ENCODE measurements at places on chromosomes 2 and 18. TPM values are rescaled to one million over a fixed set of nuclear protein-coding genes. Genes with fewer than 3 reads are reported as not detected.
A peak's percentile ranks its signal among the peaks of the same experiment; 100 is the strongest.

DNA sequence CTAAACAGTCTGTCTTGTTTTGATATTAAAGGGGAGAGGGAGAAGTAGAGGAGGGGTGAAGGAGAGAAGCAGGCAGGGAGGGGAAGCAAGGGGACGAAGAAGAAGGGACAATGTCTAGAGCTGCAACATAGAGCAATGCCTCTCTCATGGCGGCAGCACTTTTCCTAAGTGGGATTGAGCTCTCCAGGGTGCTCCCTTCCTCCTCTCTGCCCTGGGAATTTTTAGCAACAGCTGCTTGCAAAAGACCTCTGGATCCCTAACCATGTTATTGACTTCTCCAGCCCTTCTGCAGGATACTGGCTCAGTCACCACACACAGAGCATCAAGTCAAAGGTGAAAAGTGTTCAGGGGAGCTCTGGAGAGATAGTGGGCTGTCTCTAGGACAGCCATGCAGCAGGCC, 734.9 kb downstream of the EPHA4 start:
- no peak overlapping the region for H3K4me3 ChIP-seq
- H3K27ac ChIP-seq = no peak overlapping the region
- H3K4me1 ChIP-seq = no peaks in the 10 kb centered on the region
- H3K27me3 ChIP-seq = no peaks in the 10 kb centered on the region
- no peak for DNase-seq

DNA sequence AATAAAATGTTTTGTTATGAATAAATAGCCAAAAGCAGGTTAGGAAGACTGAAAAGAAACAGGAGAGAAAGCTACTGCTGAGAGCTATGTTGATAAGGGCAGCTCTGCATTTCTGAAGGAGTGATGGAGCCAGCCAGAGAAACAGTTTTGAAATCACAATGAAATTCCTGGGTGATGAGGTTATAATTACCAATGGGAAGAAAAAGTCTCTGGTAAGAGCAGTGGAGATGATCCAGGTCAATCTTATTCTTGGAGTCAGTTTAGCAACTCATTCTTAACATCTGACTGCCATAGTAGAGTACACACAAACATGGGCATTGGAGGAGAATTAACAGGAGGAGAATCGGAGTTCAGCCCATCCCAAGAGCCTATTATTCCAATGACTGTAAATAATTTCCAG, 2.4 kb downstream of the ALKAL2 start:
- peaks cover 5% of the 10 kb centered on the region for H3K4me1 ChIP-seq
- peaks cover 22% of the 10 kb centered on the region for H3K27me3 ChIP-seq
- no peak overlapping the region for H3K27ac ChIP-seq
- H3K4me3 ChIP-seq = no peak overlapping the region
- H3K36me3 ChIP-seq = peaks cover 6% of the 10 kb centered on the region

DNA sequence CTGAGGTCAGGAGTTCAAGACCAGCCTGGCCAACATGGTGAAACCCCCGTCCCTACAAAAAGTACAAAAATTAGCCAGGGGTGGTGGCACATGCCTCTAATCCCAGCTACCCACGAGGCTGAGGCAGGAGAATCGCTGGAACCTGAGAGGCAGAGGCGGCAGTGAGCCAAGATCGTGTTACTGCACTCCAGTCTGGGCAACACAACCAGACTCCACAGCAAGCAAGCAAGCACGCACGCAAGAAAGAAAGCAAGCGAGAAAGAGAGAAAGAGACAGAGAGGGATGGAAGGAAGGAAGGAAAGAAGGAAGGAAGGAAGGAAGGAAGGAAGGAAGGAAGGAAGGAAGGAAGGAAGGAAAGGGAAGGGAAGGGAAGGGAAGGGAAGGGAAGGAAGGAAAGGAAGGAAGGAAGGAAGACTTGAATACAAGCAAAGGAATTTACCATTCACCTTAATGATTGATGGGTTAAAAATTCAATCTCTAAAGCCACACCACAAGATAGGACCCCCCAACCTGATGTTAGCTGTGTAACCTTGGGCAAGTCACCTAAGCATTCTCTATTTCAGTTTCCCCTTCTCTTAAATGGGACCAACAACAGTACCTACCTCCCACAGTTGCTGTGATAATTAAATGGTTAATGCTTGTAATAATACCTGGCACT, 181.7 kb downstream of the ATAD2B start:
- H3K27me3 ChIP-seq = no peaks in the 10 kb centered on the region
- no peaks in the 10 kb centered on the region for H3K36me3 ChIP-seq
- no peak overlapping the region for H3K27ac ChIP-seq
- DNase-seq = no peak

- H3K27me3 ChIP-seq = no peaks in the 10 kb centered on the region
- H3K4me1 ChIP-seq = peaks cover 13% of the 10 kb centered on the region
- no peak overlapping the region for H3K27ac ChIP-seq
- DNase-seq = no peak
- H3K36me3 ChIP-seq = no peaks in the 10 kb centered on the region
Observed at GRCh38 chr18:57845605-57846074, 42.5 kb upstream of the ATP8B1 start.

- no peaks in the 10 kb centered on the region for H3K36me3 ChIP-seq
- H3K27me3 ChIP-seq = no peaks in the 10 kb centered on the region
- no peak overlapping the region for H3K4me3 ChIP-seq
Observed at GRCh38 chr2:150630587-150631235, 143.2 kb upstream of the RND3 start.

- no peaks in the 10 kb centered on the region for H3K36me3 ChIP-seq
- H3K4me1 ChIP-seq = peaks cover 15% of the 10 kb centered on the region
- H3K4me3 ChIP-seq = peak overlapping the region; percentile 53
- no peak overlapping the region for H3K27ac ChIP-seq
- no peaks in the 10 kb centered on the region for H3K27me3 ChIP-seq
Observed at GRCh38 chr18:62790871-62791772, 75.8 kb downstream of the PHLPP1 start.

- H3K27ac ChIP-seq = no peak overlapping the region
- no peaks in the 10 kb centered on the region for H3K36me3 ChIP-seq
- no peaks in the 10 kb centered on the region for H3K4me1 ChIP-seq
- H3K4me3 ChIP-seq = no peak overlapping the region
- DNase-seq = no peak
- H3K27me3 ChIP-seq = no peaks in the 10 kb centered on the region
Observed at GRCh38 chr2:104880076-104880475, 26.2 kb downstream of the POU3F3 start.

GRCh38 chr2:238947243-238947760, 99.4 kb downstream of the TWIST2 start:
- H3K4me1 ChIP-seq = peaks cover 52% of the 10 kb centered on the region
- no peaks in the 10 kb centered on the region for H3K36me3 ChIP-seq
- no peaks in the 10 kb centered on the region for H3K27me3 ChIP-seq
- no peak for DNase-seq
- peak overlapping the region; percentile 95 for H3K27ac ChIP-seq

DNA sequence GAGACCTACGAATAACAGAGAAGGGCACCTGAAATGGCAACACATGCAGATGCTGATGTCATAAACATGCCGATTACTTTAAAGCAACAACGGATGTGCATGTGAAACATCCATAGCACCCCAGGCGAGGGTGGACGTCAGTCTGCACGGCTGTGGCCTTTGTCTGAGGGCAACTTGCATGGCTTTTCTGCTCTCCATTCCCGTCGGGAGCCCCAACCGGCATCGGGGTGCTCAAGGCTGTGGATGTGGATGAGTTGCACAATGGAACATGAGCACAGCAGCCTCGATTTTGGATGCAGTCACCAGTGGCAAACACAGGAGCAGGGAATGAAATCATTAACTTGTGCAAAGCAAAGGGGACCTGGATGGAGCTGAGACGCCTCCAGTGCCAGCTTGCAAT, 298.2 kb upstream of the SALL3 start:
- H3K4me3 ChIP-seq = no peak overlapping the region
- no peaks in the 10 kb centered on the region for H3K27me3 ChIP-seq
- DNase-seq = no peak
- H3K27ac ChIP-seq = no peak overlapping the region
- H3K36me3 ChIP-seq = no peaks in the 10 kb centered on the region

- H3K27ac ChIP-seq = no peak overlapping the region
- H3K36me3 ChIP-seq = no peaks in the 10 kb centered on the region
- H3K4me1 ChIP-seq = no peaks in the 10 kb centered on the region
- no peak for DNase-seq
- no peak overlapping the region for H3K4me3 ChIP-seq
Observed at GRCh38 chr2:155310589-155310988, 612.1 kb downstream of the KCNJ3 start.

- H3K4me3 ChIP-seq = no peak overlapping the region
- no peak for DNase-seq
- H3K27ac ChIP-seq = no peak overlapping the region
- no peaks in the 10 kb centered on the region for H3K36me3 ChIP-seq
Observed at GRCh38 chr2:241952816-241953215, 83.3 kb downstream of the RTP5 start.

- peaks cover 34% of the 10 kb centered on the region for H3K27me3 ChIP-seq
- no peaks in the 10 kb centered on the region for H3K36me3 ChIP-seq
- H3K27ac ChIP-seq = no peak overlapping the region
Observed at GRCh38 chr2:218033590-218034496, 31.0 kb upstream of the TNS1 start.

DNA sequence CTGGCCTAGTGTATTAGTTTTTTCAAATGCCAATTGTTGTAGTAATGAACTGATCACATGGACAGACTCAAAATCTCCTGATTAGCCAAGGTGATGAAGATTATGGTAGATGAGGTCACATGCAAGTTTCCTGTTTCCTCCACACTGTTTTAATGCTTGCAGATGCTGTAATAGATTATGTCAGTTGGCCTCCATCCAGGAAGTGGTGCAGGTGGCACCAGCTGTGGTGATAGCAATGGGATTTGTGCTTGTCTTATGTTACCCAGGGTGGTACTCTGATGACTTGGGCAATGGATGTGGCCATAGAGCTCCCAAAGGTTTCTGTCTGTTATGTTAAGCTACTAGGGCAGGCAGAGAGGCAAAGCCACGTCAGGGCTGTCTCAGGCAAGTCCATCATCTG, 332.9 kb upstream of the DDX18 start:
- H3K27ac ChIP-seq = no peak overlapping the region
- H3K4me1 ChIP-seq = no peaks in the 10 kb centered on the region
- DNase-seq = no peak
- no peaks in the 10 kb centered on the region for H3K27me3 ChIP-seq
- H3K4me3 ChIP-seq = no peak overlapping the region

GRCh38 chr18:27711382-27711781, 465.5 kb downstream of the CDH2 start:
- no peak overlapping the region for H3K27ac ChIP-seq
- H3K36me3 ChIP-seq = no peaks in the 10 kb centered on the region
- no peaks in the 10 kb centered on the region for H3K4me1 ChIP-seq
- no peak overlapping the region for H3K4me3 ChIP-seq
- no peak for DNase-seq

The DLGAP1 gene
- polyA plus RNA-seq = not detected

The LIPG gene
- 200 TPM for polyA plus RNA-seq

The UBE2F gene
- polyA plus RNA-seq = 98.6 TPM

The IL37 gene
- 0.73 TPM for polyA plus RNA-seq

The SKA1 gene
- polyA plus RNA-seq = 1.1 TPM

The PLCD4 gene
- polyA plus RNA-seq = 15.3 TPM

The CNDP1 gene
- not detected for polyA plus RNA-seq

The CD8A gene
- polyA plus RNA-seq = 0.02 TPM

The NPPC gene
- polyA plus RNA-seq = not detected

The COL4A4 gene
- 0.03 TPM for polyA plus RNA-seq

The CD8B2 gene
- not detected for polyA plus RNA-seq

Measured in keratinocyte (primary cell).